ENCODE measurements at places on chromosomes 6 and 20.
A peak's percentile ranks its signal among the peaks of the same experiment; 100 is the strongest.

DNA sequence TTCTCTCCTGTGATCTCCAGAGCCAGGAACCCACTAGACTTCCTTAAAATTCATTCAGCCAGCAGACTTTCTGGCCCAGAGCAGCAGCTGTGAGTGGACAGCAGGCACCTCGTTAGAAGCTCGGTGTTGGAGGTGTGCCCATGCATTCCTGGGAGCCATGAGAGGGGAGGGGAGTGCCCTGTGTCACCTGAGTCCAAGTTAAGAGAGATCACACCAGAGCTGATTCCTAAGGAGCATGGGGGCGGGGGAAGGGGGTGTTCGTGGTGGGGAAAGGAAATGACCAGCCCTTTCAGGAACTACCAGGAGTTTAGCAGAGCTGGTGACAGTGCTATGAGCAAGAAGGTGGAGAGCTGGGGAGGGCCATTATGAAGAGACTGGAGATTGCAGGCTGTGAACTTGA lies 46.9 kb downstream of the GFRA4 start:
- DNase-seq, result no peak

- no peak for DNase-seq
Measured at GRCh38 chr20:35286899-35287508, 2.4 kb upstream of the EIF6 start.

GRCh38 chr6:10341605-10342004 lies 73.3 kb downstream of the TFAP2A start:
- DNase-seq, result no peak

DNA sequence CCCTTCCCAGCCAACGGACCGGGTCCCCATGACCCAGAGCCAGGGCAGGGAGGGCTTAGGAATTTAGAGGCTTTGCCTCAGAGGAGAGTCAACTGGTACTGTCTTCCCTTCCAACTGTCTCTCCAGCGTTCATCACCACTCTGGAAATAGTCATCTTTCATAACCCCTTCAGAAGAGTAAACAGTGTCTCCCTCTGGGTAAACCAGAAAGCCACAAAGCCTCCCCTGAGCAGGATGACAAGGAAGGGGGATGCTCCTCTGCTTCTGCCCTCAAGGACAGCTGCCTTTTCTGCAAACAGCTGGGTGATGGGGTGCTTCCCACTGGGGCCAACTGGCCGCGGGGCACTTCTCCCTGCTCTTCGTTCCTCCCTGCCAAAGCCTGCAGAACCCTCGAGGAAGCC lies 90.1 kb downstream of the PSMG4 start:
- DNase-seq, result no peak

- DNase-seq, result no peak
Measured at GRCh38 chr6:10407674-10408054, 7.2 kb downstream of the TFAP2A start.

- no peak for DNase-seq
Measured at GRCh38 chr6:152734630-152735029, 16.0 kb upstream of the VIP start.

GRCh38 chr20:55271371-55271770 lies 733.9 kb downstream of the CBLN4 start:
- no peak for DNase-seq

DNA sequence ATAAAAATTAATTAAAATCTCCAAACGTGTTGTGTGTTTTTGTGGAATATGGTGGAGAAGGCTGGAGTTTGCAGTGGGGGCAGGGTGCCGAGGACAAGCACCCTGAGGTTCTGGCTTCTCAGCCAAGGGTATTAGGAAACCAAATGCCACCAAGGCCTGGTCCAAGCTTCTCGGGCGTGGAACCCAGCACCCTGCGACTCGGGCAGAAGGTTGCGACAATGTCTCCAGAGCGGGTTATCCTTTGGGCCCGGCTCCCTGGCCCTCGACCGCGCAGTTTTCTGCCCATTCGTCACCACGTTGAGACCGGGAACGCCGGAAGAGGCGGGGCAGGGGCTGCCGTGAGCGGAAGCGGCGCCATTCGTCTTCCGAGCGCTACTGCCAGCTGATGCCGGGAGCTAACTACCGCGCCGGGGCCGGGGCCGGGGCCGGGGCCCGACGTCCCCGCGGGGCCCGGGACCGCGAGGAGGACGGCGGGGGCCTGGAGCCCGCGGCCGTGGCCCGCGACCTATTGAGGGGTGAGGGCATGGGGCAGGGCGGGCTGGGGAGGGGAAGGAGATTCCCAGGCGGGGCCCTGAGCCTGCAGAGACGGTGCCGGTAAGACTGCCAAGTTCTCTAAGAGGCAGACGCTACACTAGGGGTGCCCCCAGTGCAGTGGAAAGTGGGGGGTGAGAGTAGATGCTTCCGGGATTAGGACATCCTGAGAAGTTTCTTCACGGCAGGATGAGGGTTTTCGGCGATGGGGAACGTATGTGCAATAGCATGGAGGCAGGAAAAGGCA lies at the start of gene RRP36:
RRP36 (plus strand) TSS at position 354 of the 778 bp plus-strand sequence; CDS start at position 386, 32 bp downstream.
- DNase-seq, result no peak

DNA sequence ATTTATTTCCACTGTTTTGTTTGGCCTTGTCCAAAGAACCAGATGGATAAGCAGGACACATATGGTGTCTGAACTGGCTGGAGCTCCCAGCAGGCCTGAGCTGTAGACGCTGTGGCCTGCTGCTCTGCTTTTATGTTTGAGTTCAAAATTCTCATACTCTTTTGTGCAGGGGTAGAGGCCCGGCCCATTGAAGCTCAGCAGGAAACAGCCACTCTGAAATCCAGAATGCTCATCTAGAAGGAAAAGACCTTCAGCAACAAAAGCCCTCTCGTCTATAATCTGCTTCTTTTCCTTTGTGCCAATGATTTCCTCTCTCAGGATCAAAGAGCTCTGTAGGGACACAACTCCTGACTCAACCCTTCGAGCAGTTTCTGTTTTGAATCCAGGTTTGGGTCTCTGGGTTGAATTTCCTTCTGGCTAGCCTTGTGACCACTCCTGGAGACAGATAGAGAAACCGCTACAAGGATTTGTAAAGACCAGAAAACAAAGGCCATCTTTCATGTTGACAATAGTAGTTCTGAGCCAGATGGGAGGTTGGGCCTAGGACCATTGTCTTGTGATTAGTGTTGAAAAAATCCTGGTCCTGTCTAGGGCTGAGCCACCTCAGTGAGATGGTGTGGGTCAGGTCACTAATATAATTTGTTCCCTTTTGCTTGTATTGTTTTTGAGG lies 446.7 kb downstream of the BCKDHB start:
- DNase-seq, result no peak

DNA sequence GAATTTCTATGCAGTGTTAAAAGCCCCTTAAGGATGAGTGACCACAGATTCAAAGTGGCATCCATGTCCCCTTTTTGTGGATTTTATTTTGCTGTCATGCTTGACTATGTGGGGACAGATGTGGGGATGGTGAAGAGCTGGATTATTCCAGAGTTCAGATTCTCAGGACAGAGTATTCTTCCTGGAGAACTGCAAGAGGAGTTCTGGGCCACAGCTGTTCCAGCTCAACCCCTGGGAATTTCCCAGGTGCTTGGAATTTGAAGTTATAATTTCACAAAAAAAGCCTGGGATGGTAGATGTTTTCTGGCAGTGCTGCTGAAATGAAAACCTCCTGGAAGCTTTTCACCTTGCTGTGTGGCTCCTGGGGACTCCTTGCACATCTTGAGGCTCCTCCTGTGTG lies 671.8 kb upstream of the MARCKS start:
- no peak for DNase-seq

DNA sequence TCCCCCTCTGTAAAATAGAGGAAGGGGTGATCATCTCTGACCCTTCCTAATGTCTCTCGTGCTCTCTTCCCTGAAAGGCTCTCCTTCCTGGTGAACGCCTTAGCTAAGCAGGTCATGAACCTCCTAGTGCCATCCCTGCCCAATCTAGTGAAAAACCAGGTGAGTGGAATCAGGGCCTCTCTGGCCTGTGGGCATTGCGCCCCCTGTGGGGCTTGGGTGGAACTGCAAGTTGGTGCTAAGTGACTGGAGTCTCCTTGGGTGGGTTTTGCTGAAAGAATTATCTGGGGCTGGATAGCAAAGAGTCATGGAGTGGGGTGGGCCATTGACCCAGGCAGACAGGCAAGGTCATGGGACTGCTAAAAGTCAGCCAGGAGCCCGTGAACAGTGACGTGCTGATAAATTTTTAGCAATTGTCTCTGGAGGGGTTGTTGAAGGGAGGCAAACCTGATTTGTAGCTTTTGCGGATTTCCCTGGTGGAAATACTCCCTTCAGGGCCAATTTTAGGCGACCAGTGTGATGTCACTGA lies 8.9 kb downstream of the BPIFB1 start:
- no peak for DNase-seq

DNA sequence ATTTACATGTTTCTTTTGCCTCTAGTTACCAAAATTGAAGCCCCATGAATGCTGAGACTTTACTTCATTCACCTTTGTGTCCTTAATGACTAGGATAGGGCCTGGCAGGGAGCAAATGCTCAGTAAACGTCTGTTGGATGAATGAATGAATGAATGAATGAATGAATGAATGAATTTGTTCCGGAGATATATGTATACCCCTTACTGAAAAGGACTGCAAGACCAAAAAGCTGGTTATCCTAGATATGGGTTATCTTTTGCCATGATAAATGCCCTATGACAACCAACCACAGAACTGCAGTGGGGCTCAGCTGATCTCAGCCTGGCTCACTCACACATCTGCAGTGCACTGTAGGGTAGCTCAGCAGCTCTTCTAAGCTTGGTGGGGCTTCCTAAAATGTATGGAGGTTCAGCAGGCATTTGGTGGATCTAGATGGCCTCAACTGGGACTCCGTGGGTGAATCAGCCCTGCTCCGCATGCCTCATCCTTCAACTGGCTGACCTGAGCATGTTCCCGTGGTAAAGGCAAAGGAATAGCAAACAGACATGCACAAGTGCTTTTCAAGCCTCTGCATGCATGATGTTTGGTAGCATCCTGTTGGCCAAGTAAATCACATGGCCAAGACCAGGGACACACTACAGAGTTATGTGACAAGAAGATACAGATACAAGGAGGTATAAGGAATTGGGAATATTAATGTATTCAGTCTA lies 378.7 kb upstream of the SOX4 start:
- DNase-seq, result no peak

- DNase-seq, result peak; percentile 20
Measured at GRCh38 chr6:26383624-26384417, 913 bp downstream of the BTN2A2 start.

GRCh38 chr20:22248051-22248667 lies 336.2 kb downstream of the FOXA2 start:
- DNase-seq, result no peak

- DNase-seq, result no peak
Measured at GRCh38 chr6:28618898-28619555, 93.3 kb downstream of the GPX5 start.

- DNase-seq, result no peak
Measured at GRCh38 chr20:48845721-48846306, 18.0 kb upstream of the PREX1 start.

DNA sequence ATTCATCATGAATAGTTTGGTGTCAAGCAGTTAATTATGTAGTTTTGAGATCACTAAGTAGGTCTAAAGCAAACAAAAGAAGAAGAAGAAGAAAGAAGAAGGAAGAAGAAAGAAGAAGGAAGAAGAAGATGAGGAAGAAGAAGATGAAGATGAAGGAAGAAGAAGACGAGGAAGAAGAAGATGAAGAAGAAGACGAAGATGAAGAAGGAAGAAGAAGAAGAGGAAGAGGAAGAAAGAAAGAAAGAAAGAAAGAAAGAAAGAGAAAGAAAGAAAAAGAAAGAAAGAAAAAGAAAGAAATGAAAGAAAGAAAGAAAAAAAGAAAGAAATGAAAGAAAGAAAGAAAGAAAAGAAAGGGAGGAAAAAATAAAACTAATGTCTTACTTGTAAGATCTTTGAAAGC lies 9.2 kb downstream of the TMC2 start:
- DNase-seq, result no peak

- DNase-seq, result no peak
Measured at GRCh38 chr20:20229595-20229994, 138.3 kb upstream of the INSM1 start.

DNA sequence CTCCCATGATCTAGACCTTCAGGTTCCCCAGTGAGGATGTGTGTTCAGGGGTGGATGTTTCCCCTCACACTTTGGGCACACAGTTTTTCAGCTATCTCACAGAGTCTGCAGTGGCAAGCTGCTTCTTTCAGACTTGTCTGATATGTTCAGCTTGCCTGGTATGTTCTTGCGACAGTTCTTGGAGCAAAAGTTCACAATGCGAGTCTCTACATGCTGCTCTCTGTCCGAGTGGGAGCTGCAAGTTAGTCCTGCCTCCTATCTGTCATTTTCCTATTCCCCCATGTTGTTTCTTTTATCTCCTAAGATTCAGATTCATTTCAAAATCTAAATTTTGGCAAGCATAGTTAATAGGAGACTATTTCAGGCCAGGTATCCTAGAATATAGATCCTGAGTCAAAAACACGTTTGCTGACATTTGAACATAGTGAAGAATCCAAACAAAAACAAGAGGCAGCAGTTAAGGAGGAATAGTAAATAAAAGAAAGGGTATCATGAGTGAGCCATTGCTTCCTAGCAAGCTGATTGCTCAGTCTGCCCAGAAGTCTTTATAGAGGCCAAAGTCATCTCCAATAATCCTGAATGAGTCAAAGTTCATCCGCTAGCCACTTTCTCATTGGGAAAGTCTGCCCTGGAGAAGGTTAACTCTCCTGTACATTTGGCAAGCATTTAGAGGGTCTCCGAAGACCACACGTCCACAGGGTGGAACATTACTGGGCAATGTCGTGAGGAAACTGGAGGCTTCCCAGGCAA lies 140.2 kb upstream of the MOCS1 start:
- DNase-seq, result no peak

- DNase-seq, result no peak
Measured at GRCh38 chr6:122628714-122629113, 18.5 kb downstream of the PKIB start.

DNA sequence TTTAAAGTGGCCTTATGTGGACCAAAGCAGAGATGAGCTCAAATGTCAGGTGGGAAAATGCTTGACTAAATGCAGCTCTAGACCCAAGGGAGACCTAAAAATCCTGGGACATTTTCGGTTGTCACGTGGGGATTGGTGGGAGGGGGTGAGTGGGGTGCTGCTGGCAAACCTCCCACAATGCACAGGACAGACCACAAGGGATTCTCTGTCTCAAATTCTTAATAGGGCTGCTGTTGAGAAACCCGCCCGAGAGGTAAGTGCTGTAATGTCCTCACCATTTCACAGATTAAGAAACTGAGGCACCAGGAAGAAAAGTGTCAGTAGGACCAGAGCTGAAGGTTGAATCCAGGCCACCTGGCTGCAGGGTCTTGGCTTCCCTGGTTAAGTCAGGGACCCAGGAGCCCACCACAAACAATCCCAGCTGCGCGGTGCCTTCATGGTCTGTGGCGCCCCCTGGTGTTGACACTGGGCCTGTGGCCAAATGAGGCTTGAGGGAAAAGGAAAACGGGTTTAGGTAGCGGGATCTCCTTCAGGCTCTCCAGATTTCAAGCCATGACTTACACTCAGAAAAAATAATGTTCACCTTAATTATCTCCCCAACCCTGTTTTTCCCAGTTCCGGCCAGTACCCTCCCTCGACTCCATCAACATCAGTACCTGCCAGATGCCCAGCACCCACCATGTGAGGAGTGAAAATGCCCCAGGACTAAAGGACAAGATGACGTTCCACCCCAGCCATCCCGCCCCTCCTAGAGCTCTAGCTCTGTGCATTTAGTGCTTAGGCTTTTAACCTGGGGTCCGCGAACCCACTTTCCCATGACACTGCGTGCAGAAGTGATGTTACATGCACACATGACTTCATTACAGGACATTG lies 7.2 kb downstream of the HLA-G start:
- DNase-seq, result no peak

- no peak for DNase-seq
Measured at GRCh38 chr6:20538907-20539306, 4.7 kb downstream of the CDKAL1 start.
